Myocyte (in vitro differentiated cells): ENCODE measurements at places on chromosomes 7 and 10. TPM values are rescaled to one million over a fixed set of nuclear protein-coding genes. Genes with fewer than 3 reads are reported as not detected.

DNA sequence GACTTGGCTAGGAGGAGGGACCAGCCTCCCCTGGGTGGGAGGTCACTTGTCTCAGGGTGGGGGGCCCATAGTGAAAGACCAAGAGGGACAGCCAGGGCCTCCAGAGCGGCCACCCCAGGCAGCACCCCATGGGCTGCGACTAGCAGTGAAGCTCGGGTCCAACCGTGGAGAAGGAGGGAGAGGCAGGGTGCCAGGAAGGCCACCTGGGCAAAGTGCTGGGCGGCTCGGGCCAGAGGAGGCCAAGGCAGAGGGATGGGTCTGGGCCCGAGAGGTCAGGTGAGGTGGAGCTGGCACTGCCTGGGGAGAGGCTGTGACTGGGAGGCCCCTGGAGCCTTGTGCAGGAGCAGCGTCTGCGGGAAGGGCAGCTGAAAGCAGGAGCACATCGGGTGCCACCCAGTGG is 41.8 kb downstream of the CLRN3 start:
- DNase-seq = no peak

The RADIL gene
- 1.1 and 1.8 TPM in 2 replicates for total RNA-seq

DNA sequence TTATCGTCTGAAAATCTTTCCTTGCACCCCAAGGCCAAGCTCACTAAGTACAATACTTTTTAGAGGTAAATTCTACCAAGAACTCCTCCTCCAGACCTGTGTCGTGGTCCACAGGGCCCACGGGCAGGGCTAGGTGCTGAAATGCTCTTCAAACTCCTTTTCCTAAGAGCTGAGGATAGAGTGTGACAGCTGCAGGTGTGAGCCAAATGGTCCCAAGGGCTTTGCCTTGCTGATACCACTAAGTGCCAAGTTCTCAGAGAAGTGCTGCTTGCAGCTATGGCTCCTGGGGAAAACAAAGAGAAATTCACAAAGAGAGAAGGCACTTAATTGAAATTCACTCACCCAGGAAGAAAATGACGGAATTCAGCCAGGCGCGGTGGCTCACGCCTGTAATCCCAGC is 868.9 kb upstream of the AUTS2 start:
- DNase-seq = no peak

- no peak for DNase-seq
These were observed 998.6 kb downstream of the REEP3 start for GRCh38 chr10:64519831-64520230.

- DNase-seq = no peak
These were observed 176.2 kb upstream of the CDCA7L start for GRCh38 chr7:22121702-22122474.

The GSDME gene
- 28.2 and 33.7 TPM in 2 replicates for total RNA-seq

The KCP gene
- total RNA-seq = 0.19 and 0.42 TPM in 2 replicates

The WIPF3 gene
- 1.5 and 2.5 TPM in 2 replicates for total RNA-seq

DNA sequence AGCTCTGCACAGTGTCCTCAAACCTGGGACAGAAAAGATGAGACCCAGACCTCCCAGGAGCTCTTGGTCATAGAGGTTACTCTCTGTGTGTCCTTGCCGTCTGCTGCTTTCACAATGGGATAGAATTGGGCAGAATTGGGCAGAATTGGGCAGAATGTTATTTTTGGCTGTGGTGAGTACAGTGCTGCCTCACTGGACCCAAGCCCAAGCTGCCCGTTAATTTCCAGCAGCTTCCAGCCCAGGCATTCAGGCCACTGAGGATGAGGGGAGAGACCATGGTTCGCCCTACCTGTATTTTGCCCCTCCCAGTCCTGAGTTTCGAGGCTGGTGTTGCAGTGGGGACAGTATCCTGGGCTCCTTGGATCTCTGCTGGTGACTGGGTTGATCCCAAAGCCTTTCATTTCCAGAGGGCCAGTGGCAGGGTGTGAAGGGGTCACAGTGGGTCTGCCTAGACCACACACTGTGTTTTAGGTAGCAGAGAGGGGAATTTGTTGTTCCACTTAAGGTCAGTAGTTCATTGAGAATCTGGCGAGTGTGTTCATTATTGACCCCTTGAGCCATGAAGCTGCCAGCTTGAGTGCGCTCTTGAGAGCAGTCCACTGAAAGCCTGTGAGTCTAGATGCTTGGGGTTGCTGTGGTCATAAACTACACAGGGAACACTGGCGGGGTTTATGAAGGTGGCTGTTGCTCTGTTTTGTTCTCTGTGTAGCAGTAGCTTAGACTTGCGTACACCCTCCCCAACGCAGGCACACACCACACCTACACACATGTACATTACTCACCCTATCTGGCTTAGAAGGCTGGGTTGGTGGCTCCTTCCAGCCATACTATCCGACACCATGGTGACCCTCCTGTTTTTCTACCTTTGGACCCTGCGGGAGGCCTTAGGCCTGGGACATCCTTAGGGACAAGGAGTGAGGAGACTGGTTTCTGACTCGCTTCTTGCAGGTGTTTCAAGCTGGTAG is 23.5 kb downstream of the NACAD start:
- peak; percentile 56 for DNase-seq

GRCh38 chr10:77291596-77292505 is 345.8 kb downstream of the KCNMA1 start:
- DNase-seq = peak; percentile 18

DNA sequence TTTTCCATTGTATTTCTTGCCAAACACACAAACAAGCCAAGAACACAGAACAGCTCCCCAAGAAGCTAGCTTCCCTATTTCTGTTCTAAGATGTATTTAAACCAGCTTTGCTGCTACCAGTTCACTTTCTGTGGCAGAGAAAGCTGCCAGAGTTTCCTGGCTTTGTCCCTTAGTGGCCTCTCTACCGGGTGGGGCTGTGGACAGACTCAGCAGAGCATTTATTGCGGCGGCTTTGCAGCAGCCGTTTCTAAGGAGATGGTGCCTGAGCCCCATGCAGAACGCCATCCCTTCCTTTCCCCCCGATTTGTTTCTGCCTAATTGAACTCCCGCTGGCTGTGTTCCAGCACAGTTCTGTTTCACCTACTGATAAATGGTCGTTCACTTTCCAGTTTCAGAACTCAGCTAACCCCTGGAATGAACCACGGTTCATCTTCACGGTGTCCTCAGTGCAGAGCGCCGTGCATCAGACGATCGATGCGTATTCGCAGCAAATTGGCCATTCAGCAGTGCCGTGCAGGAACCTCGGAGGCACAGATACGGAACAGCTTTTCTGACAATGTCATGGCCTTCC is 33.8 kb upstream of the SFMBT2 start:
- DNase-seq = no peak

The CFAP70 gene
- total RNA-seq = 1.0 and 1.8 TPM in 2 replicates

DNA sequence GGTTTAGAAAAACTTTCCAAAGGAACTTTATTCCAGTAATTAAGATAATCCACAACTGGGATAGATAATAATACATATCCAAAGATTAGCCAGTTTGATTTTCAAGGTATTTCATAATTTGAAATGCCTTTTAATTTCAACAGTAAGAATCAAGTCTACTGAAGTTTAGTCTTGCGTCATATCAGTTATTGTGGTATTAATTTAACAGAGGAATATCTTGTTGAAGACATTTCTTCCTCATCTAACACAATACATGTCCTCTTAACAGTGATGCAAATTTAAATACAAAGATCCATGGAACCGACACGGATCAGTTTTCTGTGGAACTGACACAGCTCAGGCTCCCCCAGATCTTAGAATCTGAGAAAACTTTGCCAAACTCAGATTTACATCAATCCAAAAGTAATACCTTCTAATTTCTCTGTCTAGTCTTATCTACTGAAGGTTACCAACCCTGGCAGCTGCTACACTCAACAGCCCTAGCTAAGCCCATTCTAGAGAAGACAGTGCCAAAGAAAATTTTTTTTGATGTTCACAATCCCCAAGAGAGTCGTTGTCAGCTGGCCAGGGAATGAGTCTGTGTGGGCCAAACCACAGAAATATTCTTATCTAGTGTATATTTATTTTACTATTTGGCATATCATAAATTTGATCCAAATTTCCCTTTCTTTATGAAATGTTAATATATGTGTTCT is 365.2 kb upstream of the MEOX2 start:
- DNase-seq = peak; percentile 93
